ENCODE measurements at places on chromosomes 3 and 15.

GRCh38 chr3:37730825-37731224 lies 130.9 kb upstream of the CTDSPL start:
- DNase-seq, result no peak

- DNase-seq, result peak; percentile 29
These were observed 213.6 kb downstream of the GAP43 start for GRCh38 chr3:115836944-115837343.

GRCh38 chr3:192608726-192609600 lies 118.4 kb downstream of the FGF12 start:
- DNase-seq, result no peak

GRCh38 chr3:14508505-14508819 lies 31.7 kb downstream of the GRIP2 start:
- no peak for DNase-seq

GRCh38 chr3:134463676-134464063 lies 22.1 kb downstream of the ANAPC13 start:
- DNase-seq, result no peak

GRCh38 chr3:39133093-39133490 lies 20.3 kb downstream of the CSRNP1 start:
- DNase-seq, result no peak

- DNase-seq, result no peak
These were observed 4.9 kb downstream of the SLC26A6 start for GRCh38 chr3:48630407-48630806.

DNA sequence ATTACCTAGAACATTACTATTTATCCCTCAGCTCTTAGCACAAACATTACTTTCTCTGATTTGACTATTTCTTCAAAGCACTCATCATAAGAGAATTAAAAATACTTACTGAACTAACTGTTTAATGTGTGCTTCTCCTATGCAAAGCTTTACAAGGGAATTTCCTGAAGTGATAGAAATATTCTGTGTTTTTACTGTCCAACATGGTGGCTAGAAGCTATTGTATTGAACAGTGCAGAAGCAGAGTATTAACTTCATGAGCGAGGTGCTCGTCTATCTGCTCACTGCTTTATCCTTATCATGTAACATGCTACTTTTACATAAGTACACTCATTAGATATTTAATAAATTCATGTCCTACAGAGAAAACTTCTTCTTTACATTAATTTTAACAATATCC lies 239.1 kb downstream of the ISL2 start:
- DNase-seq, result no peak

GRCh38 chr15:68655686-68656437 lies 77.1 kb downstream of the CORO2B start:
- no peak for DNase-seq

DNA sequence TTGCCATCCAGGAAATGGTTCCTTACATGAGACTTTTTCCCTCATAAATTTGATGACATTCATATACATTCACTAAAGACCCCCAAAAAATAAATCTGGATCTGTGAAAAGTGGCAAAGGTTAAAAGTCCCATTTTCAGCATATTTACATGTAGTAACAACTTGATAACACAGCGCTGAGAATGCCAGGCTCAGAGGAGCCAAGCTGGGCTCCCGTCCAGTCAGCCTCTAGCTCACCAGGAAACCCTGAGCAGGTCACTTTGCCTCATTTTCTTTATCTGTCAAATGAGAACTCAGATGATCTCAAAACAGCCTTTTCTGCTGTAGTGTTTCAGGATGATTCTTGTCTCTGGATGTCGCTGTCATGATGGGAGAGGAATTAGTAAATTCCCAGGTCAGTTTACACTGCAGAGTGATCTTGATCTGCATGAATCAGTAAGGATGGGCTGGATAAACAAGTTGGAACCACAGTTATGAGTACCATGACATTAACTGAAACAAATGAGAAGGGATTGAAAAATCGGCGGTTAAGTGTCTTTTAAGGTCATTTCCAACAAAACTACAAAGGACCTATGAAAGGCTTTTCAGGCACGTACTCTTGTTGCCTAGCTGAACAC lies 82.8 kb downstream of the PPARG start:
- no peak for DNase-seq

GRCh38 chr15:75782926-75783325 lies 60.3 kb upstream of the UBE2Q2 start:
- DNase-seq, result no peak

GRCh38 chr3:42345811-42346210 lies 64.6 kb downstream of the LYZL4 start:
- DNase-seq, result no peak

DNA sequence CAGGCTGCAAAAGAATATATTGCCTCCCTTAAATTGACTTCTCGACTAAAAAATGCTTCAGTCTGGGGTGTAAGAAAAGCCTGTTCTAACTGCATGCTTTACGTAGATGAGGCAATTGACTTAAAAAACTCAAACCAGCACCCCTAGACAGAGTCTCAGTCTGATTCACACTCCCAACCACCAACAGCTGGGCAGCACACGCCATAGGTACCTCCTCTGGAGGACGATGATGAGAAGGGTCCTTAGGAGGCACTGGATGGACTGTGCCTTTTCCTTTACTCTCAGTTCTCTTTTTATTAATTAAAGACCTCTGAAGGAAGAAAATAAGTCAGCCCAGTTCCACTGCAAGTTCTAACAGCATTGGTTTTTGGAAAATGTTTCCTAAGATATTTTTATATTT lies 175.0 kb downstream of the PDZRN3 start:
- no peak for DNase-seq

DNA sequence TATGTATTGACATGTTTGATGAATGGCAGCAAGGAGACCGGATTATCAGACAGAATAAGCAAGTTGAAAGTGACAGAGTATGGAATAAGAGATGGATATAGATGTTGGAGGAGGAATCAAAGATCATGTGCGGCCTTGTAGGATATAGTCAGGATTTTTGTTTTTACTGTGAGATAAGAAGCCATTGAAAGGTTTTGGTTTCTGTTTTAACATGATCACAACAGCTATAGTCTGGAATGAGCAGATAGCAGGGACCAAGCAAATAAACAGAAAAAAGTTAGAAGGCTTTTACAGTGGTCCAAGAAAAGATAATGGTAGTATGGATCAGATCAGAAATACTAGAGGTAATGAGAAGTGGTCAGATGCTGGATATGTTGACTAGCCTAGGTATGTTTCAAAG lies 52.6 kb downstream of the SLC12A6 start:
- DNase-seq, result no peak

DNA sequence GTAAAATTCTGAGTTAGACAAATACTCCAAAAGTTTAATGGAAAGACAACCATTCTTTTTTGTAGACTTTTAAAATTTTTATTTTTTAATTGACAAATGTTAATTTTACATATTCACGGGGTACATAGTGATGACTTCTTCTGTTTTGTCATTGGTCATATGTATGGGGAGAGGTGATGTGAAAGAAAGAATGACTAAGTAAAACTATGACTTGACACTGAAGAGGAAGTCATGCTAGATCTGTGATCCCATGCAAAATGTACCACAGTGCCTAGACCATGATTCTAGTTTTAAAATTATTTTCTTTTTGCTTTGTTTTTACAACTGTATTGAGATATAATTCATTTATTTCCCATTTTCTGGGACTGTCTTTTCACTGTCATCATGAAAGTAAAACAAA lies 281.6 kb downstream of the MBNL1 start:
- DNase-seq, result no peak

- DNase-seq, result no peak
These were observed 24.7 kb downstream of the PTH1R start for GRCh38 chr3:46902188-46902631.

DNA sequence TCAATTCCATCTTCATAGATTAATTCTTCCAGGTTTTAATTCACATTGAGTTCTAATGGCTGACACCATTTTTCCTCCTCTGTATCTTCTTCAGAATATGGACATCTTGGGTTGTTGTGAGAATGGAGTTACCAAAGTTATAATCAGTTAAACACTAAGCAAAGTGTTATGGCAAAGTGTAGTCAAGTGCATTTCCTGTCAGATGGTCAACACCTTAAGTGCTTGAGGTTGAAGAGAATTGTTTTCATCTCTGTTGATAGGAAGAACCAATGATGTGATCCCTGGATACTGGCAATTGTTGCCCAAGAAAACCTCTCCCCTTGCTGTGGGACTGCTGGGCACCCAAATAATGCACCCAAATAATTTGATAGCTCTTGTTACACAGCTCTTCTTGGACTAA lies 102.6 kb upstream of the SATB1 start:
- DNase-seq, result no peak

DNA sequence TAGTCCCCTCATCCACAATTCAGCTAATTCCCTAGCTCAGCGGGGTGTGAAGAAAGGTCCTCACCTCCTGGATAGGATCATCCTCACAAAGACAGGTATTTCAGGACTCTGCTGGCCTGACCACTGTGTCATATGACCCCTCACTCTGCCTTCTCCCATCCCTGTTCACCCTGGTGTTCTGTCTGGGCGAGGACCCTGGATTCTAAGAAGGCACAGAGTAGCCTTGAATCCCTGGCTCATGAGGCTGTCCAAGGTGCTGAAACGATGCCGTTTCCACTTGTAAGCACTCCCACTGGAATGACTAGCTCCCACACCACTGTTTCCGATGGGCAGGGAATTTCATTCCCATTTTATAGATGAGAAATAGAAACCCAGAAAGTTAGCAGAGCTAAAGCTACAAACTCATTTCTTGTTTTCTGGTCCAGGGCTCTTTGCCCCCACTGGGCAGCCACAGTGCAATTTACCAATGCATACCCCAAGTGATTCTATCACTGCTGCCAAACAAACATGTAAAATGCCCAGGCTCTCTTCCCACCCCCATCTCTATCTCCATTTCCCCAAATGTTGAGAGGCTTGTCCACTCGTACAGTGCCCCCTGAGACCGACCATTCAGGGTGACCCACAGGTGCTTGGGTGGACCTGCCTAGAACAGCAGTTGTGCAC lies 83.2 kb downstream of the RAB11A start:
- DNase-seq, result peak; percentile 34

GRCh38 chr15:60212536-60212935 lies 185.2 kb downstream of the ANXA2 start:
- DNase-seq, result peak; percentile 77
